Upper lobe of left lung (tissue), 6 donors: ENCODE measurements at places on chromosomes 11 and 22. TPM values are rescaled to one million over a fixed set of nuclear protein-coding genes. Genes with fewer than 3 reads are reported as not detected.

DNA sequence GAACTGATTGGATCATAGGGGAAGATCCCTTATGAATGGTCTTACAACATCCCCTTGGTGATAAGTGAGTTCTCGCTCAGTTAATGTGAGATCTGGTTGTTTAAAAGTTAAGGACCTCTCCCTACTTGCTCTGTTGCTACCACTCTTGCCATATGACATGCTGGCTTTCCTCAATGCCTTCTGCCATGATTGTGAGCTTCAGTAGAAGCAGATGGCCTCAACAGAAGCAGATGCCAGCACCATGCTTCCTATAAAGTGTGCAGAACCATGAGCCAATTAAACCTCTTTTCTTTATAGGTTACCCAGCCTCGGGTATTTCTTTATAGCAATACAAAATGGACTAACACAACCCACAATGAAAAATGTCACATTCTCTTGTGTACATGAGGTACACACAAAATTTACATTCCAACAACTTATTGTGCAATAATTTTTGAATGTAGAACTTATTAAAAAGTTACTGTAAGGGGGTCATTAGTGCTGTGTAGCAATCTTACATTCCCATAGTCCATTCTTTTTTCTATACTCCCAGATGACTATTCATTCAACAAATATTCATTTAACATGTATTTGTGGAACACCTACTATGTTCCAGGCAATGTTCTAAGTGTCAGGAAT, 10.3 kb downstream of the CYP2R1 start:
- H3K27me3 ChIP-seq, result no peaks in the 10 kb centered on the region
- no peak for DNase-seq
- H3K36me3 ChIP-seq, result no peaks in the 10 kb centered on the region
- H3K4me1 ChIP-seq, result no peaks in the 10 kb centered on the region

Gene GCAT
- 5.9 TPM for total RNA-seq

DNA sequence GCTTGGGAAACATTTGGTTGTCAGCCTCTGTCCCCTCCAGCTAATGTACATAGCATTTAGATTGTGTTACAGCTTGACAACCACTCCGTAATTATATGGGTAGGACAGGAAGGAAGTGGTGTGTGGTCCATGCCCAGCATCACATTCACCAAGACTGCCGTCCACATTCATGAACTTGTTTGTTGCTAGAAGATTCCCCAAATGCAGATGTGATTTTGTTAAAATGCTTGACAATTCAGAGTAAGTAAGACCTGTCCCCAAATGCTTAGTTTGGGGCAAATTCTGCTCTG, 1482.7 kb downstream of the TBC1D22A start:
- H3K27me3 ChIP-seq, result no peaks in the 10 kb centered on the region

- H3K4me1 ChIP-seq, result peaks cover 26% of the 10 kb centered on the region
- peak overlapping the region; percentile 76 for H3K4me3 ChIP-seq
- H3K27ac ChIP-seq, result peak overlapping the region; percentile 79
Measured at GRCh38 chr11:115501893-115502589, 2.2 kb downstream of the CADM1 start.

Gene NFAM1
- total RNA-seq, result 9.0 TPM
